ENCODE measurements at places on chromosomes 4 and X.

DNA sequence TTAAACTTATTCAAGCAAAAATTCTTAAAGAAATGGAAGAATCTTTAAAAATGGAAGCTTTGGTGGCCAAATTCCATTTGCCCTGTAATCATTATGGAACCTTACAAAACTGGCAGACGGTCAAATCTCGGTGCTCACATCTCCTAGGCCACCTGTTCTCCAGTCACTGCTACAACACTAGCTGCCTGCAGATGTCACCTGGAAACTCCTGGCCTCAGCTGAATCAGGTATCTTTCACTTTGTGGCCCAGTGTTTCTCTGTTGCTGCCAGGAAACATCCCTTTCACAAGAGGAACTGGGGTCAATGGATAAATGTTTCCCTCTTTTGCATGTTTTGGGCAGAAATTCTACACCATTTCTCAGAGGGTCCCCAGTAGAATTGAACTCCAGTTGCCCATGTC lies 4.2 kb upstream of the CXCL3 start:
- DNase-seq = no peak

- no peak for DNase-seq
Measured at GRCh38 chr4:127881563-127881864, 821 bp downstream of the PLK4 start.

GRCh38 chr4:38026158-38026740 lies 66.1 kb downstream of the PTTG2 start:
- DNase-seq = no peak

- DNase-seq = no peak
Measured at GRCh38 chrX:39992300-39992699, 105.5 kb downstream of the BCOR start.

DNA sequence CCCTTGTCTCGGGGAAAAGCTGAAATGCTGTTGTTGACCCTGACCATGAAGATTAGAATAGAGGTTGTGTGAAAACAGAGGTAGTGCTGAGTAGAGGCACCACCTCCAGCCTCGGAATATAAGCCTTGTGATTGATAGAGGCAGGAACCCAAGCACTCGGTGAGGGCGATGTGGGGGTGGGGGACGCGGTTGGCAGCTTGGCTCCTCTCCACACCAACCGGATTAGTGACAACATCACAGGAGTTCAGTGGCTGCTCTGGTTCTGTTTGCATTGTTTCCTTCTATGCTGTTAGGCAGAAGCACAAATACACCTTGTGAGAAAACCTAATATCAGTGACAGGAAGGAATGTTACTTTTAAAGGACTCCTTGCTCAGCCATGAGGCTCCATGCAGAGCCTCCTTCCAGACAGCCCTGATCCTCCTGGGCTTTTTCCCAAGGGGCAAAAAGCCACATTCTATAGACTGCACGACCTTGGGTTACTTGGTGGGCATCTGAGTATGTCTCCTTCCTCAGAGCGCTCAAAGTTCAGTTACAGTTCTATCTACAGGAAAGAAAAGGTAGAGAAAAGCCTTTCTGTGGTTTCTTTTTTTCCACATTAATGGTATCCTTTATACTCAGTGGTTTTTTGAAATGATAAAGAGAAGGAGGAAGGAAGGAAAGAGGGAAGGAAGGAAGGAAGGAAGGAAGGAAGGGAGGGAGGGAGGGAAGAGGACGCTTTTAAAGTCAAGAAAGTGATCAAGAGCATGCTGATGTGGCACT lies 150.4 kb upstream of the NOCT start:
- no peak for DNase-seq

DNA sequence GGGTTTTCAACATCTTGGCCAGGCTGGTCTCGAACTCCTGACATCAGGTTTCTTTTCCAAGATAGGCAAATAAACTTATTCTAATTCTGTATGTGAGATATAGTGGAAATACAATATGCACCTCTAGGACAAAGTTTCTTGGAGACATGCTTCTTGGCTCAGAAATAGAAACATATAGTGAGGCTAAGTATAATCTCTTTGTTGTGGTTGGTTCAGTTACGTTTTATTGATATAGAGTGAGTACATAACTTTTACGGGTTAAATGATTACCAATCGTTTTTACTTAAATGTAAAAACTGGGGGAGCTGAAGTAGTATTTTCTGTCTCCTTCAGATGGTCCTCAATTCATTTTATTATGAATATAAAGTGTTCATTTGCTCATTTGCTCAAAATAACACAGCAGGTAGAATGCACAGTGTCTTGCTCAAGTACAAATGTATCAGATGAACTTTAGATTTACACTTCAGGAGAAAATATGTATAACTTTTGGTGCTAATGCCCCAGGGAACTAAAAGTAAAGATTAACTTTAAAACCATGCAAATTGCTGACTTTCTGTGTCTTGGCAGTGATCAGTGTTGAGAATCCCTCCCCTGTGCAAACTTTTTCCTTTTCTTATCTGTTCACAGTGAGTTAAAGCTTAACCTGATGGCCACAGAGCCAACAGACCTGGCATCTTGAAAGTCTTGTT lies 77.6 kb downstream of the AFF1 start:
- no peak for DNase-seq

DNA sequence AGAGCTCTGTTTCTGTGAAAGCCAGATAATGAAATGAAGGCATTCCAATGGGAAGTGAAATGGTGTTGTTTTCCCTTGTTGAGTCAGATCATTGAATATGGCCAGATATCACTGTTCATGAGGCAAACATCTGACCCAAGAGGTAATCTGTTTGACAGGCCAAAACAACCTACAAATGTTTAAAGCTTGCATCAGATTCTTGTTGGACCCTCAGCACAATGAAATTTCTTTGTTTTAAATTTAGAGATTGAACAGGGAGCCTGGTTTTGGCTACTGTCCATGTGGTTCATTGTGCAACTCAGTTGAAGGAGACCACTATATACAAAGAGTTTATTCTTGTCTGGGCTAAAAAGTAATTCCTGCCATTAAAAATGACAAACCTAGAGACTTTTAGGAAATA lies 159.1 kb downstream of the AFF2 start:
- no peak for DNase-seq

GRCh38 chrX:102976286-102976685 lies 39.2 kb downstream of the RAB40AL start:
- no peak for DNase-seq

DNA sequence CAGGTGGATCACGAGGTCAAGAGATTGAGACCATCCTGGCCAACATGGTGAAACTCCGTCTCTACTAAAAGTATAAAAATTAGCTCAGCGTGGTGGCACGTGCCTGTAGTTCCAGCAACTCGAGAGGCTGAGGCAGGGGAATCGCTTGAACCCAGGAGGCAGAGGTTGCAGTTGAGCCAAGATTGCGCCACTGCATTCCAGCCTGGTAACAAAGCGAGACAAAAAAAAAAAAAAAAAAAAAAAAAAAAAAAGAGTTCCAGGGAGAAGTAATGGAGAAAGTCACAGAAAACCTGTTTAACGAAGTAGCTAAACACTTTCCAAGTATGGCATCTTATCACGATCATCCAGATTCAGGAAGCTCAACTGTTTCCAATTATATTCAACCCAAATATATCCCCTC lies 10.9 kb downstream of the KLHL4 start:
- no peak for DNase-seq

- no peak for DNase-seq
Measured at GRCh38 chr4:186712690-186713089, 11.0 kb downstream of the FAT1 start.

DNA sequence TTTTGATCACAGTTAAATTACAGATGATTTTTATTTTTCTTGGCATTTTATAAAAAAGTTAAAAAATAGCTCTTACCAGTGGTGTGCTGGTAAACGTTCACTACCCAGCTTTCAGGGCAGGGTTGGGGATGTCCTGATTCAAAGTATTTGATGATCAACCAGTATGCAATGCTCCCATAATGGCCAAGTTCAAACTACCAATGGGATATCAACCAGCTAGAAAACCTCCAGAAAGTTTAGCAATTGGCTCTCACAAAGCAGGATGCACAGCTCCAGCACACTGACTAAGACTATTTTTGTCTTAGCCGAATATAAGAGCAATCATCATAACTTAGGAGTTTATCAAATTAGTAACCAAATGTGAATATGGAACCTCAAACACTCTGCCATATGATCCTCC lies 108.0 kb upstream of the PDE5A start:
- DNase-seq = no peak

- no peak for DNase-seq
Measured at GRCh38 chrX:57932266-57932665, 22.0 kb upstream of the ZXDA start.

DNA sequence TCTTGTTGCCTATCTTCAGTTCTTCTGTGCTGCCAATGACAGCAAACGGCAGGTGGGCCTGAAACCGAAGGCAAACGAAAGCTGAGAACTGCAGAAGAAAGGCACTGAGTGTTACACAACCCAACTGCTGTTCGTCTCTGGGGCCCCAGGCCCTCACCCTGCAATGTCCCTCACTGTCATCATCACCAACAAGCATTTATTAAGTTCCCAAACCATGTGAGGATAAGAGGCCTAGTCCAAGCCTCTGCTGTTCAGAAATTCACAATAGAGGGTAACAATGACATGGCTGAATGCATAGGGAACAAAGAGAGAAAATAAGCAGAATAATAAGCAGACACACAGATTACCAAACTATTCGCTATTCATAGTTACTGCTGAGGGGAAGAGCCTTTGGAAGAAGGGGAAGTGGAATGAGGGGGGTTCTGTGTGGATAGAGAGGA lies 34.5 kb upstream of the NKRF start:
- DNase-seq = no peak

- DNase-seq = no peak
Measured at GRCh38 chr4:1596393-1596792, 87.7 kb downstream of the FAM53A start.

- DNase-seq = no peak
Measured at GRCh38 chr4:120319046-120319767, 252.6 kb upstream of the MAD2L1 start.

DNA sequence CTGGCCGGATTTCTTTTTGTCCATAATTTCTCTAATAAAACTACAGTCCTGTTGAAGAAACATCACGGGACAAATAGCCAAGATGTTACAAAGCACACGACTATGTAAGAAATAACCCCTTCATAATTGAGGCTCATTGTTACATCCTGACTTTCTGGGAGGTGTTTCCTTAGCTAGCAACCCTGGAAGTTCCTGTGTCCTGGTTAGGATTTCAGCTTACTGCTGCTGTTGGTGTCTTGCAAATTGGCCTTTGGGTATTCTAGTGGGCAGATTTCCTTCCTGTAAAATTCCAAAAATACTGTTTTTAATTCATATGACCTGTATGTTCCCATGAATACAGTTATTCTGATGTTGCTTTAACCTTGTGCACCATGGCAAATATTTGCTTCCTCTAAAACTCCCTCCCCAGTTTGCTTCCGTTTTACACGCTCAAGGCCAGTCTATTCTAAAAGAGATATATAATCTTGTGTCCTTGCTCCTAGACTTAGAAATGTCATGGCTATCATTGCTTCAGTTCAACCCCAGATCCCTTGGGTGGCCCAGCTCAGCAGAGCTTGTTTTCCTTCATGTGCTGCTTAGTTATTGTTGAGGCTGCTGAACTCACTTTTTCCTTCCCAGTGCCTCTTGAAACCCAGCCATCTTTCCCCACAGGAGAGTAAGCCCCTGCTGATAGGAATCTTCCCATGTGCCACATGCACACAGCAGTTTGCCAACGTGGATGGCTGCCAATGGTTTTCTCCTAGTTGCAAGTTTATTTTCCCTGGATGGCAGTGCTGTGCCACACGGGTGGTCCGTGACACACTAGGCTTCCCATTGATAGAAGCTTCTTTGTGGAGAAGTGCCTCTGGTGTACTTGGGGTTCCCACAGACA lies 75.8 kb downstream of the TSPAN7 start:
- no peak for DNase-seq

GRCh38 chrX:13195340-13195739 lies 124.5 kb downstream of the ATXN3L start:
- no peak for DNase-seq

DNA sequence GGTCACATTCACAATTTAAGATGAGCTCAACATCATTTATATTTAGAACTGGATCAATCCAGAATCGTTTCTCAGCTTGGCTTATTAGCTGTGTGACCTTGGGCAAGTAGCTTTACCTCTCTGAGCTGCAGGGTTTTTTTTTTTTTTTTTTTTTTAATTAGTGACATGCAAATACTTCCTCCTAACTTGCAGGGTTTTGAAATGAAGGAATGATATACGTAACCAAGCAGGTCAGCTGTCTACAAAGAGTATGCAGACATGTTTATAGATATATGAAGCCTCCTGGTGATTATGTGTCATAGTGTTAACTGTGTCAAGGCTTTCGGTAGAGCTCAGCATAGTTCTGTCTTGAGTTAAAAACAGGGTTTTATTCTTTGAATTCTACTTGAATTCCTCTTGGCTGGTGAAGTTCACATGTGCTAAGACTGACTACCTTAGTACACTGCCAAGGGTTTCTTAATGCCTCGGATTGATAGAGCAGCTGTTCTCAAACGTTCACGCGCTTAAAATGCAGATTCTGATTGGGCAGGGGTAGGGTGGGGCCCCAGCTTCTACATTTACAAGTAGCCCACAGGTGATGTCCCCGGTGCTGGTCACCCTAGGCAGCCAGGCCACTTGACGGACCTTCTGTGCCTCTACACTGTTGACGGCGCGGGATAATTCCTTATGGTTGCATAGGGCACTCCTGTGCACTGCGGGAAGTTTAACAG lies 654 bp upstream of the STS start:
- DNase-seq = no peak

- no peak for DNase-seq
Measured at GRCh38 chrX:65933085-65933589, 106.7 kb downstream of the VSIG4 start.

DNA sequence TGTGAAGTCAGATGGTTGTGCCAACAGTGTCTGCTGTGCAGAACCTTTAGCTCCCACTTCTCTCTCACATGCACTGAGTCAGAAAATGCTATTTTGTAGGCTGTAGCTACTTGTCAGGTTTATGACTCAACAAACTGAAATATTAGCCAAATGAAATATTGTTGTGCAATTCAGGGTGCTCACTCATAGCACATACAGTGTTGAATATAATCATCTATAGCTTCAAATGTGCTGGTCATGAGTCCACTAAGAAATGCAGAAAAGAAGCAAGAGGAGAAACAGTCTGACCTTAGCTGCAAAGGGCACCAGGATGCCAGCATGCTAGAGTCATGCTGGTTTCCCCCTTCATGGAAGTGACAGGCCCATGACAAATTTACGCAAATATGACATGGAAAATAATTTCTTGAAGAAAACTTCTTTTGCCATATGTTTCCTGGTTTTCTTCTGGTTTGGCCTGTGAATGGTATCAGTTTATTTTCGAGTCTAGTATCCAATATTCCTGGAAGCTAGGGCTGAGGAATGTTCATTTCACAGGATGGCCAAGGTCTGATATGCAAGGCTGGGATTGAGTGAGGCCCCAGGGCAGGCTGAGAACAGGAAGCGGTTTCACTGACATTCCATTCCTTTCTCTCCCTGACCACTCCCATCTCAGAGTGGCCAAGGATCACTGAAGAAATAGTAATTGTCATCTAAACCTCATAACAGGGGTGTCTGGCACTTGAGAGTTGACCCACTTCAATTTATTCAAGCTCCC lies 10.3 kb upstream of the CXCL2 start:
- no peak for DNase-seq

DNA sequence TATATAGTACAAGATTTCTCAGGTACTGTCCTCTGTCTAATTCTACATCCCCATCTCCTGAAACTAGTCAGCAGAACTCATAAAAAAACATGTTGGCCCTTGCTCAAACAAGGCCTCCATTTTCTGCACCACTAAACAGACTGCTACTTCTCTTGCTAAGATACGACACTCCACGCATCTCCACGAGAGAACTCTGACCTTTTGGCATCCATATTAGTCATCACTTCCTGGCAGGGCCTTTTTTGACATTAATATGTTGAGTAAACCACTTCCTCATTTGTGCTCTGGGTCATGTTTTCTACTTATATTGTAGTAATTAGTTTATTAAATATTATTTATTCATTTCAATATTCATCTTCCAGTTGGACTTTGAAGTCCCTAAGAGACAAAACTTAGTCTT lies 65.6 kb downstream of the DCAF8L1 start:
- DNase-seq = no peak

All from stimulated activated CD4-positive, alpha-beta T cell treated with anti-CD3 and anti-CD28 coated beads, TNF-alpha, amount 100 ng/mL, for 24 hours (primary cell).